ENCODE measurements at places on chromosomes 16 and 17.
A peak's percentile ranks its signal among the peaks of the same experiment; 100 is the strongest.

GRCh38 chr17:38556239-38556638 lies 49.5 kb downstream of the SRCIN1 start:
- no peak for DNase-seq

DNA sequence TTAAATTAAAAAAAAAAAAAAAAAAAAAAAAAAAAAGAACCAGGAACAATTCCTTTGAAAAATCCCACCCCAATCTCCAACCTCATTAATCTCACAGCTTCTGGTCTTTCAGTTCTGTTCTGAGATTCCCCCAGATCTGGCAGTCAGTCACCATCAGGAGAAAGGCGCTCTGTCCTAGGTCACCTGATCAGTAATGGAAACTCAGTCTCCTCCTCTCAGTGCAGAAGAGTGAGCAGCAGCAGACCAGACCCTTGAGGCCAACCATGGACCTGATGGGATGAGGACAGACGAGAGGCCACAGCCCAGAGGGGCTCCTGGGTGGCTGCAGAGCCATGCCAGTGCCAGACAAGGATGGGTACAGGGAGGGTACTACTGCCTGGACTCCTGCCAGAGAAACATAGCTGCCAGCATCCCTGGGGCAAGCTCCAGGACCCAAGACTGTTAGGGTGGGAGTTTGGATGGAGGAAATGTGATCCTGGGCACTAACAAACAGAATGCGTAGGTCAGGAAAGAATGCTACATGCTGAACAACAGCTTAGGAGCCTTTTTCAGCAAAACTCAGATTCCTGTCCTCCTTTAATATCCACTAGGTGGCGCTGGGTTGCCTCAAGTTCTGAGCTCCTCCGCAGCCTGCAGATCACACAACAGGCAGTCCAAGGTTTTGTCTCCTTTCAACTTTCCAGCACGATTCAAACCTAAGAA lies 28.7 kb downstream of the MPG start:
- peak; percentile 15 for DNase-seq

DNA sequence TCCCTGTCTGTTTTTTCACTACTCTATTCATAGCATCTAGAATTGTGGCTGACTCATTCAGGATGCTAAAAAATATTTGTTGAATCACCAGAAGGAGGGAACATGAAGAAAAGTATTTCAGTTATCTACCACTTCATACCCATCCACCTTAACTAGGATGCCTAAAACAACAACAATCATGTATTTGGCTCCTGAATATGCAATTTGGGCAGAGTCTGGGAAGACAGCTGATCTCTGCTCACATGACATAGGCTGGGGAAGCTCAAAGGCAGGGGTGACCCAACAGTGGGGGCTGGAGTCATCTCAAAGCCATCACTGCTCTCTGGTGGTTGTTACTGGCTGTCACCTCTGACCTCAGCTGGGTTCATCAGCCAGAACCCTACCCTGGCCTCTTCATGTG lies 80.1 kb upstream of the RPL38 start:
- DNase-seq: no peak

DNA sequence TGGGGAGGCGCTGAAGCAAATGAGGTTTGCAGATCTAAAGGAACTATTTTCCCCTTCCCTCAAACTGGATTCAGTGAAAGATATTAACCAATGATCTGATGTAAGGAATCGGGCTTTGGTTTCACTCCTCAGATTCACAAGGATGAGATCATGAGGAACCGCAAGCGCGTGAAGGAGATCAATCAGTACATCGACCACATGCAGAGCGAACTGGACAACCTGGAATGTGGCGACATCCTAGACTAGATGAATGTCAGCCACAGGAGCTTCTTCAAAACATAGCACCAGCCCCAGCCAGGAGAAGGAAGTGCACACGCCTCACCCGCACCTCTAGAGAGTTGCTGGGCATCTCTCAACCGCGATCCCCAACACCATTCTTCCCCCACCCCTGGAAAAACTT lies 22.5 kb downstream of the ATPAF2 start:
- no peak for DNase-seq

DNA sequence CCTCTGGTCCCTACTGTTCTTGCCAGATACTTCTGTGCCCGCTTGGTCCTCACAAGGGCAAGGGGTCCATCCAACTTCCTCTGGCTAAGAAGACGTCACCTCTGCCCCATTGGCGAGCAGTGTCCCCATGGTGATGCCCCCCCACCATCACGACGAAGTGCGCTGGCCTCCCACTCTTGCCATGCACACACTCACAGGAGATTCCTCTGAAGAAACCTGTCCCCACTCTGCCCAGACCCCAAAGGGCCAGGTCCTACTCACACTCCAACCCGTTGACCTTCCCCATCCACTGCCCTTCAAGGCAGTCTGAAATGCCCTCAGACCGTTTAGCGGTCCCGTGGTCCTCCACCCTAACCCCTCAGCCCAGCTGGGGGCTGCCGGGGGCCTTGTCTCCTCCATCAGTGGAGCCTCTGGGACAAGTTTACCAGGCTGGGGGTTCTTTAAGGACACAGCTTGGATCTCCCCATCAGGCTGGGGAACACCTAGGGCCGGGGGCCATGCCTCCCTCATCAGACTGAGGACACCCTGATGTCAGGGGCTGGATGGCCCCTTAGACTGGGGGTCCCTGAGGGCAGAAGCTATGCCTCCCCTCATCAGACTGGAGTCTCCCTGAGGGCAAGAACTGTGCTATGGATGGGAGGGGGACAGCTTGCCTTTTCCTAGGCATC lies 6.5 kb downstream of the NXPH3 start:
- no peak for DNase-seq

- DNase-seq: no peak
Observed at GRCh38 chr17:35089586-35090296, 26.2 kb upstream of the RFFL start.

DNA sequence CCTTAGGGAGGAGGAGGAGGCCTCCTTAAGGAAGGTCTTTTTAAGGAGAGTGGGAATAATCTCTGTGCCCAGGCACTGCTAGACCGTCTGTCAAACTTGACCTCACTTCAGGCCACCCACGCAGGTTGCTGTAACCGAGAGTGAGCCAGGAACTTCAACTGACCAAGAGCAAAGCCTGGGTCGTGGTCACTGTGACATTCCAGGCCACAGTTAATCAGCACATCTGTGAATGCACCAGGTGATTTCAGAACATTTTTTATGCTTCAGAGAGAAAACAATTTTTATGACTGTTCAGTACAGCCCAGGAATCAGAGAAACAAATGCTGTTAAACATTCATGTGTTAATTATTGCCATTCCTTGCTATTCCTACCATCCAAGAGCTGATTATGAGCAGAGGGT lies 226.6 kb upstream of the ASIC2 start:
- no peak for DNase-seq

DNA sequence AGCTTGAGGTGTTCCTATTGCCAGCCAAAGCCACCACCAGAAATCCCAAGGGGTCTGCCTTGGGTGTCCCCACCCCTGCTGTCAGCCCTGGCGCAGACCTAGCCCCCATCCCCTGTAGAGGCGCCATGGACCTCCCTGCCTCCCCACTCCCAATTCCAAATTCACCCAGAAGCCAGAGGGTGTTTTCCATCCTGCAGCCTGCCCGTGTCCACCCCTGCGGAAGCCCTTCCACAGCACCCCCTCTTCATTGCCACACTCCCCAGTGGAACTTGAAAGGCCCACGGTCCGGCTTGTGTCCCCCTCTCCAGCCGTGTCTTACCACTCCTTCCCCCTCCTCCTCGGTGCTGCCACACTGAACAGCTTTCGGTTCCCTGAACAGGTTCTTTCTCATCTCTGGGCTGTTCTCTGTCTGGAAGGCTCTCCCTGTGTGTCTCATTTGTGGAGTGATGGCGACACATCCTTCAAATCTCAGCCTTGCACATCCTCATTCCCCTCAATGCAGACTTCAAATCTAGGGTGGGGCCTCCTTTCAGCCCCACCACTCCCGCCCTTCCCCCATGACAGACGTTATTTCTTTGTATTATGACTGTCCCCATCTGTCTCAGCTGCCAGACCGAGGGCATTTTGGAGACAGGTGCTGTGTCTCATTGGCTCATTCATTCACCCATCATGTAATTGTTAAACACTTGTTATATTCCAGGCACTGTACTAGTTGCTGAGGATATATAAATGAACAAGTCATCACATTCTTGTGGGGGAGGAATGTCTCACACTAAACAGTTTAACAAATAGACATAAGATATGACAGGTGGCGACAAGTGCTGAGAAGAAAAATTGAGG lies 36.3 kb downstream of the ADGRG5 start:
- no peak for DNase-seq

DNA sequence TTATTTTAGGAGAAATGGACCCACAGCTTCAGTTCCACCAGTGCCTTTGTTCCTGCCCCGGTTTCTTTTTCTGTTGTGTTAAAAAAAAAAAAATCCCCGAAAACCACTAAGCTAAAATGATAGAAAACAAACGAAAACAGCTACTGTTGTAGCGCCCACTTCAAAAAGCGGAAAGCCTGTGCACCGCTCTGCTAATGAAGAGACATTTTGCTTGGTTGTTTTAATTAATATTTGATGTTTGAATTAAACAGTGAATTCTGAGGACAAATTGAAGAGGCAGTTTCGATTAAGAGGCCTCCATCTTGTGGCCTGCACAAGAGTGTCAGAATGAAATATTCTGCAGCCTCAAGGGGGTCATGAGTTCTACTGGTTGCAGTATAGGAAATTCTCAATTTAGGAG lies 186.7 kb downstream of the RPTOR start:
- no peak for DNase-seq

DNA sequence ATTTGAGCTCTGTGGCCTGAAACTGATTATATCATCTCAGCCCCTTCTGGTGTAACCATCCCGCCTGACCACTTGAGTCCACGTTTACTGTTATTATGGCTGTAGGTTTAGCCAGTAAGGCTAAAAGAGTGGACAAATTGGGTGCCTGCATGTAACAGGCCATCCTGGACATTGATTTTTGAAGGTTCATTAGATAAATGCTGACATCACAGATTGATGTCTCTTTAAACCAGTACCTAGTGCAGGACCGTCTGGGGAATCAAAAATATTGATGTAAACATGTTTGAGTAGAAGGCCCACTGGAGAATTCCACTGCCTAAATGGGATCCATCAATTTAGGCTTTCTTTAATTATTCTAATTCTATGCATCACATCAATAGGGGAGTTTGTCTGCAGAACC lies 215.1 kb downstream of the IRX3 start:
- no peak for DNase-seq

- DNase-seq: no peak
Observed at GRCh38 chr16:71648921-71649320, 22.9 kb downstream of the MARVELD3 start.

GRCh38 chr16:79897453-79898146 lies 297.1 kb upstream of the MAF start:
- no peak for DNase-seq

- DNase-seq: no peak
Observed at GRCh38 chr17:35578929-35579432, 610 bp upstream of the PEX12 start.

DNA sequence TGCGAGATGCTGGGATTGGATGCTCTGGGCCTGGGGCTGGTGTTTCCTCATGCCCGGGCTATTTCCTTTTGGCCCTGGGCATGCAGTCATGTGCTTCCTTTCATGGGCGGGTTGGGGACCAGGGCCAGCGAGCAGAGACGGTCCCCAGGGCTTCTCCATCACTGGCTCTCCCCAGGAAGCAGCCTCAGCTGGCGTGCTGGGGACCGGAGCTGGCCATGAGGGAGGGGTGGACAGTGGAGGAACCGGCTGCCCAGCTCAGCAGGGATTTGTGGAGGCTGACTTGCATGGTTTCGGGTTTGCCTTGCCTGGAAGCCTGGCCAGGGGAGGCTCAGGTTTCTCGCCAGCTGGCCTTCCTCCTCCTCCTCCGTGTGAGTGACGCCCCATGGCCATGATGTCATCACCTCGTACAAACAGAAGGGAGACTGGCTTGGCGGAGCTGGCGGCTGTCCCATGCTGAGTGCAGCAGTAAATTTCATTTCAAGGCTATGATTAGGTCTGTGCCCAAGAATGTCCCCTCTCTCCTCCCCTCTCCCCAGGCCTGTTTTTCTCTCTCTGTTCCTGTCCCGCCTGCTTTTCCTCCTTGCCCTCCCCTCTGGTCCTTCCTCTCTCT lies 8.9 kb upstream of the TIMP2 start:
- no peak for DNase-seq

- no peak for DNase-seq
Observed at GRCh38 chr17:49515196-49515770, 20.2 kb downstream of the NGFR start.

DNA sequence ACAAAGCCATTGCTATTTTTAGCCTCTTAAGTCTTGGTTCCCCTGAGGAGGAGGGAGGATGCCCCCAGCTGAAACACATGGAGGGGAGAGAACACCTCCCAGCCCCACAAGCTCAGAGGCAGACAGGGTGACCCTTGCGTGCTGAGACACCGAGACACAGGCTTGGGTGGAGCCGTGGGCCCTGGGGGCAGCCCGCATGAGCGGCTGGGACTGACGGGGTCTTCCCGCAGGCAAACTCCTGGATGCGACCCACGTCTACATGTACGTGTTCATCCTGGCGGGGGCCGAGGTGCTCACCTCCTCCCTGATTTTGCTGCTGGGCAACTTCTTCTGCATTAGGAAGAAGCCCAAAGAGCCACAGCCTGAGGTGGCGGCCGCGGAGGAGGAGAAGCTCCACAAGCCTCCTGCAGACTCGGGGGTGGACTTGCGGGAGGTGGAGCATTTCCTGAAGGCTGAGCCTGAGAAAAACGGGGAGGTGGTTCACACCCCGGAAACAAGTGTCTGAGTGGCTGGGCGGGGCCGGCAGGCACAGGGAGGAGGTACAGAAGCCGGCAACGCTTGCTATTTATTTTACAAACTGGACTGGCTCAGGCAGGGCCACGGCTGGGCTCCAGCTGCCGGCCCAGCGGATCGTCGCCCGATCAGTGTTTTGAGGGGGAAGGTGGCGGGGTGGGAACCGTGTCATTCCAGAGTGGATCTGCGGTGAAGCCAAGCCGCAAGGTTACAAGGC lies 9.8 kb downstream of the SLC16A3 start:
- DNase-seq: no peak

DNA sequence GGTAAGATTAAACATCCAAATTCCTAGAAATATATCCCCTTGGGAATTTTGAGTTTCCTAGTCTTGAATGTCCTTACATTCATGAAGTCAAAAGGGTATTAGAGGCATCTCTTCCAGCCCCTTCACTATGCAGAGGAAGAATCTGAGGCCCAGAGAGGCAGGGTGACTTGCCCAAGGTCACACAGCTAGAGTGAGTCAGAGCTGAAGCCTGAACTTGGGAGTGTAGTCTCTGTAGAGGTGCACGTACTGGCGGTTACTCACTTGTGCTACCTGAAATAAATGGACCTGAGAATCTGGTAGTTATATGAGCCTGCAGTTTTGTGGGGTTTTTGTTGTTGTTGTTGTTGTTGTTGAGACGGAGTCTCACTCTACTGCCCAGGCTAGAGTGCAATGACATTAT lies 164.0 kb downstream of the XYLT1 start:
- DNase-seq: no peak

DNA sequence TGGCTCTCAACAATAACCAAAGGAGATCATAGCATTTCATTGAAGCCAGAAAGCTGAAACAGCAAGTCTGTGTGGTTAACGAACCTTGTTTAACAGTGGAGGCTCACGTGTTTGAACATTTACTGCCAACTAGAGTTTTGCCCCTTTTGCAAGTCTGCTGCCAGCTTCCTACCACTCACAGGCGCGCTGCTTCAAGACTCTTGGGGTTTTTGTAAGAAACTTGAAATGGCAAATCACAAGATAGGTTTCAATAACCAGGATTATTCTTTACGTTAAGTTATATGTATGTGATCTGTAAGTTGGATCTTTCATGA lies 1.2 kb downstream of the SNTB2 start:
- no peak for DNase-seq

GRCh38 chr16:2277466-2278271 lies 9.7 kb upstream of the RNPS1 start:
- DNase-seq: no peak
